ENCODE measurements at places on chromosomes 12 and 14. TPM values are rescaled to one million over a fixed set of nuclear protein-coding genes. Genes with fewer than 3 reads are reported as not detected.

Gene PLD4
- total RNA-seq = 9.0 TPM

Gene RIPK3
- 0.69 TPM for total RNA-seq

Gene RAB15
- total RNA-seq = 44.1 TPM

Gene ASCL1
- 14.5 TPM for total RNA-seq

Gene B3GNT4
- 8.5 TPM for total RNA-seq

Gene SLC6A13
- total RNA-seq = 17.8 TPM

Gene RND1
- total RNA-seq = 26.1 TPM

Gene SDR9C7
- total RNA-seq = 0.23 TPM

Gene KRT7
- not detected for total RNA-seq

Gene MYH6
- total RNA-seq = under 0.01 TPM

Gene TC2N
- total RNA-seq = 25.1 TPM

Gene PIK3C2G
- under 0.01 TPM for total RNA-seq

Gene CKAP4
- total RNA-seq = 40.6 TPM

Gene ENDOU
- total RNA-seq = not detected

Gene TEDC1
- 7.8 TPM for total RNA-seq

Gene RTL1
- 0.92 TPM for total RNA-seq

Gene RAD9B
- 1.6 TPM for total RNA-seq

Gene ACTR6
- 44.5 TPM for total RNA-seq

Gene SOAT2
- not detected for total RNA-seq

Gene TSHR
- 0.92 TPM for total RNA-seq

Gene GZMB
- total RNA-seq = not detected

Gene MUCL1
- not detected for total RNA-seq

Gene FBXW8
- 9.7 TPM for total RNA-seq

Gene SLC2A13
- 127 TPM for total RNA-seq

Gene OR10P1
- not detected for total RNA-seq

Gene CLMN
- 3.2 TPM for total RNA-seq

Gene TPI1
- 349 TPM for total RNA-seq

Gene HOXC9
- total RNA-seq = not detected

Gene NANOG
- not detected for total RNA-seq

Measured in diencephalon (tissue), 1 donor.